ENCODE measurements at places on chromosomes 4 and X.

DNA sequence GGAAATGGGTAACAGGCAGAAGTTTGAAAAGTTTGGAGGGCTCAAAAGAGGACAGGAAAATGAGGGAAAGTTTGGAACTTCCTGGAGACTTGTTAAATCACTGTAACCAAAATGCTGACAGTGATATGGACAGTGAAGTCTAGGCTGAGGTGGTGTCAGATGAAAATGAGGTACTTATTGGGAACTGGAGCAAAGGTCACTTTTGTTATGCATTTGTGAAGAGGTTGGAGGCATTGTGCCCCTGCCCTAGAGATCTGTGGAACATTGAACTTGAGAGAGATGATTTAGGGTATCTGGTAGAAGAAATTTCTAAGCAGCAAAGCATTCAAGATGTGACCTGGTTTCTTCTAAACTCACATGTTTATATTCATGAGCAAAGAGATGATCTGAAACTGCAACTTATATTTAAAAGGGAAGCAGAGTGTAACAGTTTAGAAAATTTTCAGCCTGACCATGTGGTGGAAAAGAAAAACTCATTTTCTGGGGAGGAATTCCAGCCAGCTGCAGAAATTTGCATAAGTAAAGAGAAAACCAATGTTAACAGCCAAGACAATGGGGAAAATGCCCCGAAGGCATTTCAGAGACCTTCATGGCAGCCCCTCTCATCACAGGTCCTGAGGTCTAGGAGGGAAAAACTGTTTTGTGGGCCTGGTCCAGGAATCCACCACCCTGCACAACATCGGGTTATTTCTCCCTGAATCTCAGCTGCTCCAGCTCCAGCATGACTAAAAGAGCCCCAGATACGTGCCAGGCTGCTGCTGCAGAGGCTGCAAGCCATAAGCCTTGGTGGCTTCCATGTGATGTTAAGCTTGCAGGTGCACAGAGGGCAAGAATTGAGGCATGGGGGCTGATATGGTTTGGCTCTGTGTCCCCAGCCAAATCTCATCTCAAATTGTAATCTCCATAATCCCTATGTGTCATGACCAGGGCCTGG is 632.5 kb upstream of the GNPDA2 start:
- DNase-seq, result no peak

DNA sequence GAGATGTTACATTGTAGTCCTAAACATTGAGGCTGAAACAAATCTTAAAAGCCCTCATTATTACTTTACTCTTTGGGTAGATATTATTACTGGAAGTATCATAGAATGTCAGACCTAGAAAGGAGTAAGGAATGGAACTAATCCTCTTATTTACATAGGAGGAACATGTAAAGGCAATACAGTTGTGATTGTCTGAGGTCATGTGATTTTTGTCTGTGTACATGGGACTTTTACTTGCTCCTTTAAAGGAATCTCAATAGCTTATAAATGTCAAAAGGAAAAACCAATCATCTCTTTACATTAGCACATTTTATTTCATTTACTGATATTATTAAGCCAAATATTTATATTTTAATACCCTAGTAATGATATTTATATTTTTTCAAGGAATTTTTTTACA is 568.2 kb downstream of the CCSER1 start:
- no peak for DNase-seq

- DNase-seq, result no peak
Observed at GRCh38 chr4:6990661-6991060, 52.5 kb upstream of the TADA2B start.

- DNase-seq, result no peak
Observed at GRCh38 chrX:69136546-69137331, 28.5 kb downstream of the PJA1 start.

GRCh38 chr4:126361287-126361686 is 1046.5 kb downstream of the FAT4 start:
- DNase-seq, result no peak

GRCh38 chrX:29992083-29992482 is 223.3 kb upstream of the MAGEB2 start:
- DNase-seq, result no peak

- DNase-seq, result no peak
Observed at GRCh38 chr4:113979905-113980615, 613 bp upstream of the ARSJ start.

GRCh38 chr4:159777689-159778088 is 674.8 kb downstream of the RAPGEF2 start:
- DNase-seq, result no peak

- no peak for DNase-seq
Observed at GRCh38 chr4:77801260-77801608, 17.9 kb downstream of the CNOT6L start.

- DNase-seq, result no peak
Observed at GRCh38 chr4:151099976-151100417, 569 bp downstream of the RPS3A start.

DNA sequence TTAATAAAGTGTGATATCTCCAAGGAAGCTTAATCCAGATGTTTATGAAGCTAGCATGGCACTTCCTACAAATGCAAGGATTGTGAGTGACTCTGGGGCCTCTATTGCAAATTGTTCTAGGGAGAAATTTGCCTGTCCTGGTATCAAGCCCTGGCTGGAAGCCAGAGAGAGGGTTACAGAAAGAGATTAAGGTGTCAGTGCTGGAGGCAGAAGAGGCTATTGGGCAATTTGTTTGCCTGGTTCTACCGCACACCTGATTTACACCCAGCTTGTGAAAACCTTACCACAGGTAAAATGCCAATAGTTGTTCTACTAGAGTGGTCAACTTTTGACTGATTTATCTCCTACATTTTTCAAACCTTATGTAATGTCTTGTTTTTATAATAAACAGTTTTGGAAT is 186.7 kb upstream of the FAT1 start:
- no peak for DNase-seq

- no peak for DNase-seq
Observed at GRCh38 chrX:30597216-30598012, 19.8 kb upstream of the TASL start.

GRCh38 chr4:84952004-84952403 is 14.5 kb downstream of the WDFY3 start:
- no peak for DNase-seq

DNA sequence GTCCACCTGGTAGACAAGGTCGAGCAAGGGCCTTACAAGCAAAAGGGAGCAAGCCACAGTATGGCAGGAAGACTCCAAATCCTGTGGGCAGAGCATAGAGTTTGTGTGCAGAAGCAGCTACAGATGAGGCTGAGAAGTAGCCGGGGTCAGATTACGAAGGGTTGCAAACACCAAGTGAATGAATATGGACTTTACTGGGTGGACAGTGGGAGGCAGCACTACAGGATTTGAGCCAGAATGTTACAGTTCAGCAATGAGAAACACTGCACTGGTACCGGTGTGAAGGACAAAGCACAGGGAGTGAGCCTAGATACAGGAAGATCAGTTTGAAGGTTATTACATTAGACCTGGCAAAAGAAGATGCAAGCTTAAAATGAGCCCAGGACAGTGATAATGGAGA is 46.1 kb upstream of the HOPX start:
- DNase-seq, result no peak

DNA sequence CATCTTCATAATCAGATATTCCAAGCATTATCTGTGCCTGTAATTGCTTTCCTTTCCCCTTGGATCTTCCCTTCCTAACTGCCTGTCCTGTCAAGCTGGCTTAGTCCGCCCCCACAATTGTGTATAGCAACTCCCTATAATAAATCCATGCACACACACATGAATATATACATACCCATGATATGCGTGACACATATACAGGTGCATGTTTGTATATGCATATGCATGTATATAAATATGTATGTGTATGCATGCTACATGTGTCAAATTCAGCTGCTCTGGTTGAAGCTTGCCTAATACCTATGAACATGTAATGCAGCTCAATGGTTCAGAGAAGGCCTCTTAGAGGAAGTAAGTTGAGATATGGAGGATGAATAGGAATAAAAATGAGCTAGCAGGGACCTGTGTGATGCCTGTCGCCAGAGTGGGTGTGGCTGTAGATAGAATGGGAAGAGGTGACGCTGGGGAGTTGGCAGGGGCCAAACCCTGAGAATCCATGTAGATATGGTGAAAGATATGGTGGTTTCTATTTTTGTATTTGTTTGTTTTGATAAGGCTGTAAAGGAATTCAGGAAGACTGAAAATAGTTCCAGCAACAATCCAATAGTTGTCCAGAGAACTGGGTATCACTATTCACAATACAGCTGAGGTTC is 595.0 kb upstream of the BOD1L1 start:
- DNase-seq, result no peak

DNA sequence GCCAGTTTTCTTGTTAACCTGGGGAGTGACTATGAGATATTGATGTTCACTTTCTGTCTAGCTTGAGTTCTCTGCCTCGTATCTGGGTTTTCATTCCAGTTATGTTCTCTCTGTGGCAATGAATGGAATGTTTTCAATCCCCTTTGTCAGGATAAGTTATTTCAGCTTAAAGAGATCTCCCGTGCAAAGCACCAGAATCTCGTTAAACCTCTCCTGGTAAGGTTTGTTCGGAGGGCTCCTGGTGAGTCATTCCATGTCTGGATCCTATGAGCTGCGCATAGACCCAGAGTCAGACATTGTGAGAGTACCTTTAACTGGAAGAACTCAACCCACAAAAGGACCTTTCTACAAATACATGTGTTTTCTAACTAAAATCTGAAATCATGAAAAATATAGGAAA is 51.0 kb downstream of the KDR start:
- no peak for DNase-seq

GRCh38 chr4:122150931-122151330 is 1.2 kb upstream of the BLTP1 start:
- DNase-seq, result no peak

DNA sequence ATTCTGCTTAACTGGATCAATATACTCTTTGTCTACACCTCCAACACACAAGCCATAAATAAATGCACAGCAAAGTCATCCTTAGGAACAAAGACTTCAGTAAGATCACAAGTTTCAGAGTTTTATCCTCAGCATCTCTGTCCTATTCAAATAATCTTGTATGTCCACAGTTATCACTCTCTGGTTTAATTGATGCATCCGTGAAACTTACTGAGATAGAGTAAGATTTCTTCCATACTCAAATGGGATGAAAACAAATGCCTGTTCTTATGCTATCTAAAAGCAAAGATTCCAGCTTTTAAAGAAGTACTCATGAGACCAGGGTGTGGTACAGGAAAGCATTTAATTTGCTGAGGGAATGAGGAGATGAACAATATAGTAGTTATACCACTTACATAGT is 184.6 kb upstream of the SLC7A11 start:
- DNase-seq, result no peak

- DNase-seq, result no peak
Observed at GRCh38 chr4:7457201-7458065, 22.7 kb upstream of the PSAPL1 start.

GRCh38 chr4:23979534-23979933 is 89.7 kb upstream of the PPARGC1A start:
- no peak for DNase-seq

GRCh38 chr4:72448231-72448630 is 120.8 kb downstream of the ADAMTS3 start:
- DNase-seq, result no peak

- no peak for DNase-seq
Observed at GRCh38 chr4:154642373-154643009, 30.0 kb upstream of the FGG start.

GRCh38 chr4:182280436-182281111 is 37.4 kb downstream of the TENM3 start:
- DNase-seq, result no peak

- DNase-seq, result no peak
Observed at GRCh38 chrX:120559804-120560203, 958 bp downstream of the CUL4B start.

- no peak for DNase-seq
Observed at GRCh38 chrX:18871161-18871890, 112.6 kb downstream of the PHKA2 start.

DNA sequence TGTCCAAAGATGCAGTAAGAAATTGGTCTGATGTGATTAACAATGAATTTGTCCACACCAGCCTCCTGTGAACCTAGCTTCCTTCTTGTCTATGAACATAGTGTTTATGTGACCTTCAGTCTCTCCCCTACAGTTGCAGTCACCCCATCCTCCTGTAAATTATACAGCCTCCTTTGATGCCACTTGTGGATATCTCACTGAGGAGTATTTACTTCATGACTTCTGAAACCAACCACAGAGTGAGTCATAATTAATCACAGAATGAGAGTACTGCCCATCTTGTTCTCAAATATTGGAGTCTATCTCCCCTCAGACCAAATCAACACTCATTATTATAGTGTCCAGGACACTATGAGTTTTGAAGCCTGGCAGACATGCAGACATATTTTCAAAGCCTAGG is 27.3 kb upstream of the XAGE2 start:
- DNase-seq, result no peak

GRCh38 chr4:138499627-138500026 is 257.5 kb upstream of the SLC7A11 start:
- no peak for DNase-seq

DNA sequence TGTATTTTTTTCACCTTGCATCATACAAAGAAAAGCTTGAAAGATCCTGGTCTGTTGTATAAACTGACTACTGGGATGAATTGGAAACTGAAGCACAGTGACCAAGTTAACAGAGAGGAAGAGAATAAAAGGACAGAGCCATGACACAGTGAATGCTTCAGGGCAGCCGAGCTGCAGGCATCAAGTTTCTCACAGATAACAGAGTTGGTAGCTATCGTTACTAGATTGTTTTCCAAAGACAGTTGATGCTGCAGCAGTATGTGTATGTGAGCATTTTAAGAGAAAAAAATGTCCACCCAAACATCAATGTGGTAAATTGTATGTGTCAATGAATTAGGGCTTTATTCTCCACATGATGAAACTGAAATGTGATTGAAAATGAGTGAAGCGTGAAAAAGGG is 1032.7 kb downstream of the ADGRL3 start:
- DNase-seq, result no peak

All from H54 (cell line).